Breast epithelium (tissue), 4 donors: ENCODE measurements at places on chromosomes 3 and 15. TPM values are rescaled to one million over a fixed set of nuclear protein-coding genes. Genes with fewer than 3 reads are reported as not detected.

LINGO1 gene
- 1.6 TPM for total RNA-seq

AMOTL2 gene
- 83.2 TPM for total RNA-seq

FETUB gene
- not detected for total RNA-seq

ACAN gene
- total RNA-seq = not detected
